ENCODE measurements at places on chromosomes 1 and 21. TPM values are rescaled to one million over a fixed set of nuclear protein-coding genes. Genes with fewer than 3 reads are reported as not detected.

DNA sequence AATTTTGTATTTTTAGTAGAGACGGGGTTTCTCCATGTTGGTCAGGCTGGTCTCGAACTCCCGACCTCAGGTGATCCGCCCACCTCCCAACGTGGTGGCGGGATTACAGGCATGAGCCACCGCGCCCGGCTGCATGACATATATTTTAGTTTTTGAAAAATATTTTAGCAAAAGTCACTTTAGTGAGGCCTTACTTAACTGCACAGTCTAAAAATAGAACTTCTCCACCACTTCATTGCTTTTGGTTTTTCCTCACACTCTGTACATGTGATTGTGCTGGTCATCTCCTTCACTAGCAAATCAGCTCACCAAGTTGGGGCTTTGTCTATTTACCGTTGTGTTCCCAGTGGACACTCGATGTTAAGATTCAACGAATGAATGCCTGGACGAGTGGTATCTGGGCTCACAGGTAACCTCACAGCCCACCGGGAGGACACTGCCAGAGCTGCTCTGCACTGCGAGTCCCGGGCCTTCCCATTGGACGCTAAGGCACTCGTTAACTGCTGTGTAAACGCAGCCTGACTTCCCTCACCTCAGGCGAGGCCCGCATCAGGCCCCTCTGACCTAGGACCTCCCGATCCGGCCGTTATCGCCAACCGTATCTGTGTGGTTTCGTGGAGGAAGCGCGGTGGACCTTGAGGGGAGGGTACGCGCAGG, 14.0 kb upstream of the ZNF692 start:
- peak; percentile 69 for DNase-seq

DNA sequence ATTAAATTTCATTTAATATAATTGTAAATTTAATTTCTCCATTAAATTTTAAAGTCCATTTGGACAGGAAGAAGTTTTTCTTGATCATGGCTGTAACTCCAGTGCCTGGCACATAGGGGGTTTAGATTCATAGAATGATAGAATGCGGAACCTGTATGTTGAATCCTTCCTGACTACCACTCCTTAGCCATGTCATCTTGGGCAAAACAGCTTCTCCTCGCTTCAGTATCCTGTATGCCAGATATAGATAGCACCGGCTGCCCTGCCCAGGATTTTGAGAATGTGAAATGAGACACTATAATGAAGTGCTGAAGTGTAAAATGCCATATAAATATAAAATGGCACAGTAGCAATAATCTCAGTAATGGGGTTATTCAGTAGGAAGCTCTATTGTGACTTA, 6.4 kb downstream of the DYRK1A start:
- DNase-seq: no peak

DNA sequence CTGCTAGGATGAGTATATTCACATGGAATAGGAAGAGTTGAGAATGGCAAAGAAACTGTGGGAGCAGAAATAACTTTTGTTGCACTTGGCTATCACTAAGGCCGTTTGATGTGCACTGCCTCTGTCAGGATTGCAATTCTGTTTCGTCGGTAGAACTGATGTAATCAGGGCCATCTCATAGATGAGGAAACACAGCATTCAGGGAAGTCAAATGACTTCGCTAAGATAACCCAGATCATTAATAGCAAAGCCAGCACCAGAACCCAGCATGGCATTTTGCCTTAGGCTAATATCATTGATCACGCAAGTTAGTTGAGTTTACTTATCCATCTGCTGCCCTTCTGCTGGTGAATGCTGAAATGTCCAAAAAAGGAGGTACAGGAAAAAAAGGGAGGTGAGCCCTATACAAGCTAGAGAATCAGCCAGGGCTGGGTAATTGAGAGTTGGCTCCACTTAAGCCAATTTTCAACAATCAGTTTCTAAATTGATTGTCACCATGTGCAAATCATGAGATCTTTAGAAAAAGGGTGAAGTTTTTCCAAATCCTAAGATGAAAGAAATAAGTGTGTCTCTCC, 7.6 kb downstream of the RASSF5 start:
- no peak for DNase-seq

DNA sequence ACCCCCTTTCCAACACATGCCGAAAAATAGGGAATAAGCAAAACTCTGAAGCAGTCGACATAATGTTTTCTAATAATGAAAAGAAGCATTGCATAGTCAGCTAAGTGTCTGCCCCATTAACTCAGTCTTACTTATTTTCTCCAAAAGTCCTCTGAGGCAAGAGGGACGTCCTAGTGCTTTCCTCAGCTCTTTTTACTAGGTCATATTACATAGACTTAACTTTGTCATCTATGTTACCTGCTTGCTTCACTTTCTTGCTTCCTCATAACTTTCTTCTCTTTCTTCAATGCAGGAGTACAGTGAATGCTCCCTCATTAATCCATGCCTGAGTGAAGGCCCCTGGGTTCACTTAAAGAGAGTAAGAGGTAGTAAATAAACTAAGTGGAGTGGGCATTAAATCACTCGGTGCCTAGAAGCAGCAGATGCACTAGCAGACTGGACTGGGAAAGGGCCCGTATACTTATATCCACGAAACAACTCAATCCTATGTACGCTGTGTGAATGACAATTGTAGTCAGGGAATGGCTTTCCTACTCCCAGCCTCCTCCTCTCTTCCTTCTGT, 210.5 kb upstream of the SPAG17 start:
- DNase-seq: no peak

GRCh38 chr1:77857552-77857951, 30.9 kb upstream of the NEXN start:
- no peak for DNase-seq

GRCh38 chr21:42508371-42508770, 5.3 kb upstream of the SLC37A1 start:
- DNase-seq: no peak

DNA sequence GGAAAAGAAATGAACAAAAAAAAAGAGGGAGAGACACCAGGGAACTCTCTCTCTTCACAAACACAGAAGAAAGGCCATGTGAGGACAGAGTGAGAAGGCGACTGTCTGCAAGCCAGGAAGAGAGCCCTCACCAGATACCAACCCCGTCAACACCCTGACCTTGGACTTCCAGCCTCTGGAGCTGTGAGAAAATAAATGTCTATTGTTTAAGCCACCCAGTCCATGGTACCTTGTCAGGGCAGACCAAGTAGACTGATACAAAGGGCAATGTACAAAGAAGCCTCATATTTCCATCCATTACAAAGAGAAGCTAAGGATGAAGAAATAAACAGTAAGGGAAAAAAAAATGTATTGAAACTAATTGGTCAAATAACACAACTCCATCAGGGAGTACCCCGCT, 146.6 kb downstream of the ZNF281 start:
- no peak for DNase-seq

DNA sequence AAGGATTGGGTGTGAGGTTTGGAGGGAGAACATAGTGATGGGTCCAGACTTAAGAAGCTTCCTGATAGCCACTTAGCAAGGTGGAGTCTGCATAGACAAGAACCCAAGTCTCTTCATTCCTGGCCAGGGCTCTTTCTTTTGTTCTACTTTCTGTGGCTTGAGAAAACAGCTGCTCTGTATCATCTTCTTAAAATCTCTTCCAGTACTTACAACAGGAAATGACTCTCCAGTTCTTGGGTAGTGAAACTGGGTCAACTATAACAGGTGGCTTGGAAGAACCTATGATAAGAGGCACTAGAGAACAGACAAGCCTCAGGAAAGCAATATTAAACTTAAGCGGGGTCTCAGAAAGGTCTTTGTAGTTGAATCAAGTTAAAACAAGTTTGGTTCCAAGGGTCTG, 148.1 kb upstream of the USP24 start:
- DNase-seq: no peak

- DNase-seq: no peak
These were observed 41.9 kb downstream of the TRIT1 start for GRCh38 chr1:39841429-39841828.

GRCh38 chr1:118479351-118479750, 294.3 kb upstream of the SPAG17 start:
- no peak for DNase-seq

GRCh38 chr1:245378311-245378722, 223.5 kb downstream of the KIF26B start:
- no peak for DNase-seq

GRCh38 chr1:179082333-179082998, 596 bp downstream of the TOR3A start:
- DNase-seq: no peak

GRCh38 chr1:88825721-88826120, 65.6 kb downstream of the GTF2B start:
- no peak for DNase-seq

DNA sequence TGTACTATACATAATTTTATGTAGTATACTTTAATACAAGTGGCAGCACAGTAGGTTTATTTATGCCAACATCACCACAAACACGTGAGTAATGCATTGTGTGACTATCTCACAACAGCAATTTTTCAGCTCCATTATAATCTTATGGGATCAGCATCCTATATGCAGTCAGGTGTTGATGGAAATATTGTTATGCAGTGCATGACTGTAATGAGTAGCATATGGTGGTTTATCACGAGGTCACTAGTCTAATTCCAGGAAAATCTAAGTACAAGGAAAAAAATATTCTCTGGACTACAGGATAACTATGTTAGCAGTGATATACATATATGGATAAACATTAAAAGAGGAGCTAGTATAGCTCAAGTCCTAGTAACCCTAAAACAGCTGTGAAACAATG, 69.0 kb downstream of the ATP1B1 start:
- DNase-seq: no peak

The IL19 gene
- not detected for total RNA-seq

The EPB41 gene
- total RNA-seq: 41.8 TPM

The ADORA1 gene
- 1.3 TPM for total RNA-seq

The PPIAL4G gene
- not detected for total RNA-seq

The CYP4Z1 gene
- not detected for total RNA-seq

The FOXO6 gene
- 17.4 TPM for total RNA-seq

The RAD54L gene
- total RNA-seq: not detected

The HNRNPCL1 gene
- total RNA-seq: not detected

Data from ovary (tissue), 10 donors.